ENCODE measurements at places on chromosomes 5 and 9.
A peak's percentile ranks its signal among the peaks of the same experiment; 100 is the strongest.

DNA sequence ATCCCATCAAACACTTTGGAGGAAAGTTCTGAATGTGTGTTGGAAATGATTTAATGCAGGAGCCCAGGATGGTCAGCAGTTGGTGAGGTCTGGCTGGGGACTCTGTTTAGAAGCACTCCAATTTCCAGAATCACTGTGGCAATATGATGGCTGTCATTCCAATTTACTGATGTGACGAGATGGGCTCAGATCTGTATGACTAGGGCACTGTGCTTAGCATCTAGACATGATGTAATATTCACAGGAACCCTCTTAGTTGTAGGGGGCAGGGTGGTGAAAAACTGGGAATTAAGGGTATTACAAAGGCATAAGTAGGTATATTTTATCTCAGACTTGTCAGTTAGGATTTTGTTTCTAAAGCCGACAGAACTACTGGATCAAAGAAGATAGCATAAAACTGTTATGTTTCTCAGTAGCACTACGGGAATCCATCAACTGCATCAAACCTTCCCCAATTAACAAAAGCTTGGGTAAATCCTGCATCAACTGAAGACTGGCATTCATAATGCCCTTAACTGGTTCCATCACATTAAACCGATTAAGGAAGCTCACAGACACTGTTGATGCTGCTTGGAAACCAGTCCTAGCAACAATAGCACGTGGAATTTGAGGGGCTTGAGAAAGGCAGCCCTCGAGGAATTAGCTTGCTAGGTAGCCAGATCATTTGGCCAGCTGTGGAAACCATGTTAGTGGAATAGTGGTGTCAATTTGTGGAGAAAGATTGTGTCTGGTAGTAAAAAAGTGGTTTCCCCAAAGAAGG lies 86.1 kb downstream of the SV2C start:
- DNase-seq, result no peak

DNA sequence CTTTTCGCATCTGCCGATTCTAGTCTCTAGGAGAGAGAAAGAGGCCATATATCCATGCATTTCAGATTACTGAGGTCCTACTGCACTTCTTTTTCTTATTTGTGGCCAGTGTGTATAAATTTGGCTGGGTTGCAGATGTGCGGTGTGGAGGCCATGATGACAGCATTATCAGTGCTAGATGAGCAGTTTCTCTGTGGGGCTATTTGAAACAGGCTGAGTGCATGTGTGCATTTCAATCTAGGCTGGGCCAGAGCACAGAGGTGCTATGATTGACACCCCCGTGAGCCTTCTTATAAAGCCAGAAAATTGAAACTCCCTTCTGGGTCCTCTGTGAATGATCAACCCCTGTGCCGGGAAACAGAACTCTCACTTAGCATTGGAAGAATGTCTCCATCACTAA lies 70.0 kb downstream of the TMEM252 start:
- no peak for DNase-seq

- no peak for DNase-seq
Observed at GRCh38 chr9:37408933-37409710, 13.4 kb upstream of the GRHPR start.

DNA sequence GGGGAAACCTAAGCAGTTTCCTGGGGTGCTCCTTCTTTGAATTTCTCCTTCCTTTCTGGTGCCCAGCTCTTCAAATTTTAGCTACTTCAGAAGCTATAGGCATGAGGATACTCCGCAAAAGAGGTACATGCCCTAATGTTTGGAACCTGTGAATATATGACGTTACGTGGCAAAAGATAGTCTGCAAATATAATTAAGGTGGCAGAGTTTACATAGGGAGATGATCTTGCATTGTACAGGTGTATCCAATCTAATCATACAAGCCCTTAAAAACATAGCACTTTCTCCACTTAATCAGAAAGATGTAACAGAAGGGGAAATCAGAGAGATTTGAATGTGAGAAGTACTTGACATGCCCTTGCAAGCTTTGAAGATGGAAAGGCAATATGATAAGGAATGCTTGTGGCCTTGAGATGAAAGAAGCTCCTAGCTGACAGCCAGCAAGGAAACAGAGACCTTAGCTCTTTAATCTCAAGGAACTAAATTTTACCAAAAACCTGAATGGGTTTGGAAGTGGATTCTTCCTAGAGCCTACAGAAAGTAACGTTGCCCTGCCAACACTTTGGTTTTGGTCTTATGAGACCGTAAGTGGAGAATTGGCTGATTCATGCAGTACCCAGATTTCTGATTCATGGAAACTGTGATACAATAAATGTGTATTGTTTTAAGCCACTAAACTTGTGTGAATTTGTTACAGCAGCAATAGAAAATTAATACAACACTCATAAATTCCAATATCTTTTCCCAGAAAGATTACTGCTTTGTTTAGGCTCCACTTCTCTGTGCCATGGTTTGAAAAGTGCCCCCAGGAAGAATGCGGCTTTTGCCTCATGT lies 268.4 kb downstream of the FAM170A start:
- peak; percentile 0 for DNase-seq

GRCh38 chr5:55578771-55579170 lies 44.0 kb upstream of the PLPP1 start:
- DNase-seq, result peak; percentile 21

GRCh38 chr5:76544268-76544926 lies 78.8 kb downstream of the F2RL2 start:
- DNase-seq, result peak; percentile 67

GRCh38 chr9:113223963-113224362 lies 2.6 kb downstream of the SLC31A1 start:
- peak; percentile 93 for DNase-seq

- no peak for DNase-seq
Observed at GRCh38 chr9:75699625-75700251, 190.7 kb upstream of the PCSK5 start.

GRCh38 chr5:98031496-98031895 lies 742.0 kb upstream of the RGMB start:
- no peak for DNase-seq

GRCh38 chr9:72971411-72971810 lies 18.6 kb upstream of the ALDH1A1 start:
- DNase-seq, result no peak

GRCh38 chr9:125950880-125951471 lies 203.8 kb downstream of the PBX3 start:
- no peak for DNase-seq

GRCh38 chr9:16405421-16405820 lies 465.0 kb downstream of the BNC2 start:
- peak; percentile 82 for DNase-seq

GRCh38 chr5:119327018-119327417 lies 28.8 kb upstream of the TNFAIP8 start:
- DNase-seq, result peak; percentile 51

DNA sequence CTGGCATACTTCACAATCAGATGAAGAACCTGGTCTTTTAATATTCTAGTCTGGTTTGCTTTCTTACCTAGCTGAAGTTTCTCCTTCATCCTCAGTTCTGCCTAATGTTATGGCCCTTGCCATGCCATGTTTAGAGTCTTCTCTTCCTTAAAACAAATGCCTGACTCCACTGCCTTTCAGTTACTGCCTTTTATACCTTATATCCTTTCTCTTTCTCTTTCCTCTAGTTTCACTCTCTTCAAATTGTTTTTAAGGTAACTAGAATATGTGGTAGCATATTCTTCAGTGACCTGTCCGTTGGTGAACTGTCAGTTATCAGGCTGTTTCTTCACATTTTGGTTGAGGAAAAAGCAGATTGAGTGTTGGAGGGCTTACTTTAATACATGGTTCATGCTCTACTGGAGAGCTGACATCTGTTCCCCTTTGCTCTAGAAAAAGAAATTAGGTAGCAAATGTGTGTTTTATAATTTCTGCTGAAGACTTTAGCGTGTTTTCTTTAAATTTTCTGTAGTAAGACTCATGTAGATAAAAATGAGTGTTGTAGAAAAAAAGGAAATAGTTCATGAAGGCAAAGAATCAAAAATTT lies 103.8 kb downstream of the DMXL1 start:
- DNase-seq, result no peak

DNA sequence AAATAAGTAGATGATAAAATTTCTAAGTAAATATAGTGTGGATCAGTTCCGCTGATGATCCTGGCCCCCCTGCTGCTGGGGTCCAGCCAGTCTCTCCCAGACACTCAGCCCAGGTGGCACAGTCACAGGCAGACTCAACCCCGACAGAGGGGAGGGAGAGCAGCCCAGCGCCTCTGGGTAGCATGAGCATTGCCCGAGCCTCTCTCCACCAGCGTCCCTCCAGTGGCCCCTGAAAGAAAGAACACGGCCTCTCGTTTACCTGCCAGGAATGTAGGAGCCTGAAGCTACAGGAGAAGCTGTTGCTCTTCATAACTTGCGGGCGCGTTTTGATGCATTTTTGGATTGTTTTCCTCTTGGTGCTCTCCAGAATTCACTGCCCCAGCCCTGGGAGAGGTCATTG lies 68.8 kb upstream of the ICE1 start:
- DNase-seq, result no peak

DNA sequence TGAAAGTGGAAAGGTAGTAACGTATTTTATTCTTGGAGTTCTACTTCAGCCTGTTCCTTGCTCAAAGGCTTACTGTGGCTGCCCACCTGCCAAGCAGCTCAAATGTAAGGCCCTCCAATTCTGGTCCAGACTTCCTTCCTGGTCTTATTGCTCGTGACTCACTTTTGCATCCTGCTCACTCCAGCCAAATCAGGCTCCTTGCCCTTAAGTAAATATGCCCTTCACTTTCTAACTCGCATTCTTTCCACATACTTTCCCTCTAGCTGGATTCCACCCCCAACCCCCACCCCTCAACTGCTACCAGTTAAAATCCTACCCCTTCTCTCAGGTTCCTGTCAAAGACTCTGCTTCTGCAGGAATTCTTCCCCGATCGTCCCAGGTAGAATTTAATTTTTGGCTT lies 96.6 kb downstream of the GALNT10 start:
- peak; percentile 88 for DNase-seq

DNA sequence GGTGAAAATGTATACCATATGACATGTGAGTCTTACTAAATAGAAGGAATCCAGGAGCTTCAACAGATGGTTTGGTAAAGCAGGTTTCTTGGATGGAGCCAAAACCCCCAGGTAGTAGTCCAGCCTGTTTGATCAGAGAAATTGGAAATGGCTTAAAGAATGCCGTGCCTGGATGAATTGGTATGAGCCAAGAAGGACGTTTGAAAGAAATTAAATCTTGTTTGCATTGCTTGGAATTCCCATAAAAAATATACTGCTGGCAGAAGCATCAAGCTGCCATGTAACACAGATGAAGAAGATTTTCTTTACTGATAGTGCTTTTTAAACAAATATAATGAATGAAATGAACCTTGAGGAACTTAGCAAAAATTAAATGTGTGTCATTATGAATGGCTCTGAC lies 176.3 kb downstream of the NPR3 start:
- DNase-seq, result no peak

GRCh38 chr9:131487621-131488031 lies 15.1 kb upstream of the POMT1 start:
- no peak for DNase-seq

- DNase-seq, result peak; percentile 67
Observed at GRCh38 chr9:2465921-2466460, 155.6 kb upstream of the VLDLR start.

DNA sequence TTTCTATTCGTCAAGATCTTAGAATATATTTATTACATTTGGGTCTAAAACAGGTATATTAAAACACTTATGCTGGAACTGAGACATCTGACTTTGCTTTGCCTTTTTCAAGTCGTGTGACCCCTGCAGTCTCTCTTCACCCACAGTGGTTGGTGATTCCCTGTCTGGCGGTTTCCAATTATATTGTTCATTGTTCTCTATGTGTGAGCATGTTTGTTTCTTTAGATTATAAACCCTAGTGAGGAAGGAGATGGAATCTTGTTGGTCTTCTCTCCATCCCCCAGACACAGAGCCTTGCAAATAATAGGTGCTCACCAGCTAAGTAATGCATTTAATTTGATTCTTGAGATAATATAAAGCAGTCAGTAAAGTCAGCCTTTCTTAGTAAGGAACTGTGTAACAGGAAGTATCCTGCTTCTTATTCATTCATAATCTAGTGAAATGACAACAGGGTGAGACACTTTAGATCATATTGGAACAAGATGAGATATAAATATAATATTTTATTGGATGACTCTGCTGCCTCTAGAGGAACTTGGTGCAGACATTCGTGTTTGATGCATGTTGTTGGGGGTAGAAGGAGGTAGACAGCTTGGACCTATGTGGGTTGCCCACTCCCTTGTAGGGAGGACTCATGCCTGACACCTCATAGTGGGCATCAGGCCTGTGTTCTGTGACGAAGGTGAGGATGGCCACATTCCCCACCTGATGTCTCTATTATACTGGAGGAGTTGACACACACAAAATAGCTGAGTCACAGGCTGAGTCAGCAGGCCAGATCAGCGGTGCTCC lies 88.1 kb downstream of the FGF1 start:
- peak; percentile 86 for DNase-seq

DNA sequence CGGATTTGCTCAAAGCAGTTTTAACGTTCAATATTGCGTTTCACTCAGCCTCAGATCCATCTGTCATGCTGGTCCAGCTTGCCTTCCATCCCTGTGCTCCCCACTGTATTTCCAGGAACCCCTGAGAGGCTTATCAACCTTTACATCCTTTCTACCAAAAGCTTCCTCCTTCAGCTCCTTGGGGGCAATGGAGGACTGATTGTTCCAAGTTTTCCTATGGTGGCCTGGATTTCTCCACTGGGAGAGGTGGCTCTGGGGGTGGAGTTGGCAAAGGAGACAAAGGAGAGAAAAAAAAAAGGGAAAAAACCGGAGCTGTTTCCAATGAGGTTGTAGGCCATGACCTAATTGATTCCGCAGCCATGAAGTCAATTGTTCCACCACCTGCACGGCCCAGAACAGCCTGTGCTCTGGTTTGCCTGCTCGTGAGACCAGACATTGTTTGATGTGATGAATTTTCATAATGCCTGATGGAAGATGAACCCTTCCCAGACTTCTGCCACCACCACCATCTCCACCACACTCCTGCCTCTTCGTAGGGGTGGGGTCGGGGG lies 54.1 kb downstream of the ABLIM3 start:
- DNase-seq, result no peak

GRCh38 chr9:100637787-100638186 lies 59.9 kb downstream of the CAVIN4 start:
- DNase-seq, result no peak

- DNase-seq, result no peak
Observed at GRCh38 chr9:13478639-13479038, 199.1 kb upstream of the MPDZ start.

- no peak for DNase-seq
Observed at GRCh38 chr5:81724571-81724970, 26.3 kb downstream of the SSBP2 start.

GRCh38 chr9:15240927-15241326 lies 66.1 kb downstream of the TTC39B start:
- DNase-seq, result no peak

GRCh38 chr9:12889402-12890106 lies 114.7 kb downstream of the LURAP1L start:
- peak; percentile 17 for DNase-seq
